Glutamatergic neuron (in vitro differentiated cells): ENCODE measurements at places on chromosomes 5 and 9. TPM values are rescaled to one million over a fixed set of nuclear protein-coding genes. Genes with fewer than 3 reads are reported as not detected.

The PLCXD3 gene
- total RNA-seq: 0.93 TPM

- H3K27ac ChIP-seq: no peak overlapping the region
- no peak overlapping the region for H3K4me3 ChIP-seq
- DNase-seq: no peak
- no peaks in the 10 kb centered on the region for H3K4me1 ChIP-seq
Observed at GRCh38 chr9:87020169-87020950, 73.1 kb upstream of the GAS1 start.

DNA sequence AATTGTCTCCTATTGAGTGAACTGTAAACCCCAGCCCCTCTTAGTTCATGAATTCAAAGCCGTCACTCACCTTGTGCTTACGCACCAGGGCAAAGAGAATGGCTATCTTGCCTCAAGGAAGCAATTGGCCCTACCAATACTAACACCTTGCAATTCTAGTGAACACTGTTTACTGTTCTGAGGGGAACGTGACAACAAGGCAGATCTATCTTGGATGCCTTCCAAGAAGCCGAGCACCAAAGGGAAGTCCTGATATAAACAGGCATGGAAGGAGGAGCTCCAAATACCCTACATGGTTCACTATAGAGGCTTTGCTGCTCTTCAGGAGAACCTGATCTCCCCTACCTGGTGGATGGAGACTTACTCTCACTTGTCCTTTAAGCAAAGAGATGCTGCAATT lies 1.7 kb upstream of the PLPPR1 start:
- H3K27ac ChIP-seq: no peak overlapping the region
- peak overlapping the region; percentile 72 for H3K4me3 ChIP-seq
- peaks cover 12% of the 10 kb centered on the region for H3K27me3 ChIP-seq

GRCh38 chr5:10635257-10635866 lies 71.5 kb downstream of the ANKRD33B start:
- no peaks in the 10 kb centered on the region for H3K36me3 ChIP-seq
- DNase-seq: no peak
- H3K27ac ChIP-seq: no peak overlapping the region
- no peak overlapping the region for H3K4me3 ChIP-seq

The IL33 gene
- not detected for total RNA-seq
